NCI-H226 (cell line): ENCODE measurements at places on chromosomes 3 and 15.

DNA sequence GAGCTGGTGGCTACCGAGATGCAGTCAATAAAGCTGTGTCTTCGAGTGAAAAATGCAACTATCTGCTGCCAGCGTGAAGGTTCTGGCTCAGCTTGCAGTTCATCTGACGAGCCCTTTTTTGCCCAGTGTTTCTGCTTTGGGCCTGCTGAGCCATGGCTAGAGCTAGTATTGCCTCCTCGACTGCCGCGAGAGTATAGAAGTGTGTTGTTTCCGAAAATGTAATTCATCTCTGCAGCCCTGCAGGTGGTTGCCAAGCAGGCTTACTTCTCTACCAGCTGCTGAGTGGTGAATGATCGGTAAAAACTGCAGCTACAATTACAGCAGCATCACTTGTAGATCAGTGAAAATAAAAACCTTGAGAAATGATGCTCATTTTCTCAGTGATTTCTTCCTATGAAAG is 114.8 kb downstream of the DLG1 start:
- DNase-seq = no peak

- DNase-seq = no peak
Observed at GRCh38 chr3:176274161-176274560, 923.1 kb downstream of the TBL1XR1 start.

DNA sequence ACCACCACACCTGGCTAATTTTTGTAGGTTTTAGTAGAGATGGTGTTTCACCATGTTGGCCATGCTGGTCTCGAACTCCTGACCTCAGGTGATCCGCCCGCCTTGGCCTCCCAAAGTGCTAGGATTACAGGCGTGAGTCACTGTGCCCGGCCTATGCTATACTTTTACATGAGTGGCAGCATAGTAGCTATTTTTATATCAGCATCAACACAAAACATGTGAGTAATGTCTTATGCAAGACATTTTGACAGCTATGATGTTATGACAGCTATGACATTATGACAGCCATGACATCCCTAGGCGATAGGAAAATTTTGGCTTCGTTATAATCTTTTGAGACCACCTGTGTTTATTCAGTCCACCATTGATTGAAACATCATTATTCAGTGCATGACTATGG is 4.1 kb upstream of the NAALADL2 start:
- no peak for DNase-seq

DNA sequence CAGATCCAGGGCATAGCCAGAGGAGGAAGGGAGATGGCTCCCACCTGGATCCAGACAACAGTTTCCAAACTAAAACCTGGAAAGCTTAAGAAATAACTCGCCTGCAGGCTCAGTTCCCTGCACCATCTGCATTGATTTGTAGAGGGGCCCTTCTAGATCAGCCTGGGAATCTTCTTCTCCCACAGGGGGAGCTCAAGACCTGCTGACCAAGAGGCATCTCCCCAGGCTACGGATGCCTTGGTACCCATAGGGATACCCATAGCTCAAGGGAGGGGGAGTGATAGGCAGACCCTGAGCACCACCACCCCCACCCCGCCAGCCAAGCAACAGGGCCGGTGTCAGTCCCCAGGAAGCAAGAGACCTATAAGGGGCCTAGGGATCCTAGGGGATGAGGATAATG is 28.0 kb upstream of the DCLK3 start:
- peak; percentile 26 for DNase-seq

DNA sequence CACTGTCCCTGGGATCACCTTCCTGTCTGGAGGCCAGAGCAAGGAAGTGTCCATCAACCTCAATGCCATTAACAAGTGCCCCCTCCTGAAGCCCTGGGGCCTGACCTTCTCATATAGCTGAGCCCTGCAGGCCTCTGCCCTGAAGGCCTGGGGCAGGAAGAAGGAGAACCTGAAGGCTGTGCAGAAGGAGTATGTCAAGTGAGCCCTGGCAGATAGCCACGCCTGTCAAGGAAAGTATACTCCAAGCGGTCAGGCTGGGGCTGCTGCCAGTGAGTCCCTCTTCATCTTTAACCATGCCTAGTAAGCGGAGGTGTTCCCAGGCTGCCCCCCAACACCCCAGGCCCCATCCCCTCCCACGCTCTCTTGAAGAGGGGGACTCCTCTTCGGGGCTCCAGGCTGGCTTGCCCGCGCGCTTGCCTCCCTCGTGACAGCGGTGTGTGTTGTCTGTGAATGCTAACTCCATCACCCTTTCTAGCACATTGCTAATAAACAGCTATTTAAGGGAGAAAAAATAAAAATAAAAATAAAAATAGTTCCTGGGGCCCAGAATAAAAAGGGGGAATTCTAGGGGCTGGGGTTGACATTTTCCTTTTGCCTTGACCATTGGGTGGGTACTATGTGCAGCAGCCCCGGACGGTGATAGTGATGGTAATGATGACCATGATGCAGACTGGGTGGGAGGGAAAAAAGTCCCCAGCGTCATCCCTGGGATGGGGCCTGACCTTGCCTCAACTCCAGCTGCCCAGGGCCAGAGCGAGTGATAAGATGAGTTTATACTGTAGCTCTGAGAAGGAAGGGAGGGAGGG is 3.3 kb upstream of the ALAS1 start:
- DNase-seq = no peak

DNA sequence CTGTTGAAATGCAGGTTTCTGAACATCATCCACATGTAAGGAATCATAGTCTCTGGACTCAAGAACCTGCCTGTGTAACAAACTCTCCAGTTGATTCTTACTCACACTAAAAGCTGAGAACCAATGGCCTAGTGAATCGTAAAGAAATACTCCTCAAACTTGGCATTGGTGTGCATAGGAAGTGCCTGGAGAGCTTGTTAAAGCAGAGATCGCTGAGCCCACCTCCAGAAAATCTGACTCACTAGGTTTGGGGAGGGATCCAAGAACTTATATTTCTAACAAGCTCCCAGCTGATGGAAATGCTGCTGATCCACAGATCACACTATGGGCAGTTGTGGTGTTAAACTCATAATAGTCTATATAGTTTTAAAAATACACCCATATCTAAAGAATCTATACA is 55.8 kb upstream of the LMCD1 start:
- DNase-seq = peak; percentile 94

DNA sequence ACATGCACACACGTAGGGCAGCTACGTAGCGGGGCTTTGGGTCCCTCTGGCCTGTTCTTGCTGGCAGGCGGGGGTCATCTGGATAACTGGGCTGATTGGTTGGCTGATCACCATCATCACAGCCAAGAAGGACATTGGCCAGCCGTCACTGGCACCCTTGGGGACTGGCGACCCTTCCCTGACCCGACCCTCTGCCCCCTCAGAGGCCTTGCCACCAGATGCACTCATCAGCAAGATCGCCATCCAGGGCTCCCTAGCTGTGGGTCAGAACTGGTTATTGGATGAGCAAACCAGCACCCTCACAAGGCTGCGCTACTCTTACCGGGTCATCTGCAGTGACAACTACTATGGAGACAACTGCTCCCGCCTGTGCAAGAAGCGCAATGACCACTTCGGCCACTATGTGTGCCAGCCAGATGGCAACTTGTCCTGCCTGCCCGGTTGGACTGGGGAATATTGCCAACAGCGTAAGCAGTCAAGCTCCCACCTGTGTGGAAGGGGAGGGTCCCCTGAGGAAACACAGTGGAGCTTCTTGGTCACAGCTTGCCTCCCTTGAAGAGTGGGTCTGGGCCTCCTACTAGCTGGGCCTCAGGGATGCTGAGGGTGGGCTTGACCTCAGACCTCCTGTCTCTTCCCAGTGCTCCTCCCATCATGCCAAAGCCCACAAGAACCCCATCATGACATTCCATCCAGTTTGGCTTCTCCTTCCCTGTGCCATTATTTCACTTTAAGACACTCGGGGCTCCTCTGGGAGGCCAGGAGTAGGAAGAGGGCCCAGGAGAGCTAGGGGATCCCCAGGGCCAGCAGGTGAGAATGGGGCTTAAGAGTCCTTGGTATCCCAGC is 2.4 kb downstream of the DLL4 start:
- no peak for DNase-seq

DNA sequence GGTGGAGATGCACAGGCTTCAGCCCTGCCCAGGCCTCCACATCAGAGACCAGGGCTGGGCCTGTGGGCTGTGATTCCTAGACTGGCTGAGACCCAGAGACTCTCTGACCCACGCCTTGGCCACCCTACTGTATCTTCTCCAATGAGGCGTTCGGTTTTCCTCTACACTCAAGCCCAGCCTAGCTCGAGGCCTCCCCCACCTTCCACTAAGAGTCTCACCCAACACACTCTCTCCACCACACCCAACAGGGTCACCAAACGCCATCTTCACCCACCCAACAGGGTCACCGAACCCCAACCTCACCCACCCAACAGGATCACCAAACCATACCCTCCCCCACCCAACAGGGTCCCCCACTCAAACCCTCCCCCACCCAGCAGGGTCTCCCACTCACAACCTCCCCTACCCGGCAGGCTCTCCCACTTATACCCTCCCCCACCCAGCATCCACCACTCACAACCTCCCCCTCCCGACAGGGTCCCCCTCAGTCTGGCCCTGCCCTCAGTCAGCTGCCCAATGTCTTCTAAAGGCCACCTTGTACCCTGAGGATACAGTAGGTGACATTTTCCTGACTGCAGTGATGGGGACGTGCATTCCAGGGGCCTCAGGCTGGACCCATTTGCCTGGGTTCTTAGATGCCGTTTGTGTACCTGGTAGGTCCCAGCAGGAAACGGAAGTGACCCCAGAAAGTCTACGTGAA is 20.4 kb downstream of the CFAP100 start:
- DNase-seq = no peak

DNA sequence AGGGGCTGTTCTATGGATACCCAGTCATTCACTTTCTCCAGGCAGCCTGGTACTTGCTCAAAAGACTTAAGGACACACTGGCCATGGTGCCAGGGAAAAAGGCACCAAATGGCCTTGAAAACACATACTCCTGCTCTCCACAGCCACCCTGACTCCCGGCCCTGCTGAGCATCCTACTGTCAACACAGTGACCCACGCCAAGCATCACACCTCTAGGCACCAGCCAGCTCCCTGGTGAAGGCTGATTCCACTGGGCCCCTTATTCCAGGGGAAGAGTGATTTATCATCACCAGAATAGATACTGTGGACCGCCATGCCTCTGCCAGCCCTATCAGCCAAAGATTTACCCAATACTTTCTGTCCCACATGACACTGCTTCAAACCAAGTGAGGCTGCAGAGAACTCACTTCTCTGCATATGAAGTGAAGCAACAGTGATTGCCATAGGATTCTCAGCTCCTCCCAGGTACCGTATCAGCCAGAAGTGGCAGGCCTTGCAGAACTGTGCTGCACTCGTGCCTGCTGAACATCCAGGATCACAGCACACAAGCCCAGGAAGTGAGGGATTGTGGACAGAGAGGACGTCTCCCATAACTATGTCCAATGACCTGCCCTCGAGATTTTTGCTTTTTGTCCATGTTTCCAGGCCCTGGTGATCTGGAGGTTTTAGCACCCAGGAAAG is 63.7 kb downstream of the WHAMM start:
- no peak for DNase-seq

DNA sequence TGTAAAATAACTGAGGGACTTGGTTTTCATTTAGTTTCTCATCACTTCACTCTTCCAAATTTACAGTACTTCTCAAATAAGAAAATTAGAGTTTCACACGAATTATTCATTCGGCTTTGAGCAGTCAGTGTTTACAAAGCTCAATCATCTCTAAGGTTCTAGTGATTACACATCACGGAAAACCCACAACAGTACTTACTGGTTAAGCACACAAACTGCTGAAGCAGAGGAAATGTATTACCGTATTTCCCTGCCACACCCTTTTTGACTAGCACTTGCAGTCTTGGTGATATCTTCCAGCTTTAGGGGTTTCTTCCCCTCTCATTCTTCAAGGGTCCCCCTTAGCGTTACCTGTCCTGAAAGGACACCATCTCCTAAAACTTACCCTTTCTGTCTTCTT is 164.8 kb upstream of the CDIN1 start:
- peak; percentile 17 for DNase-seq
